ENCODE measurements at places on chromosomes 13 and 19.

DNA sequence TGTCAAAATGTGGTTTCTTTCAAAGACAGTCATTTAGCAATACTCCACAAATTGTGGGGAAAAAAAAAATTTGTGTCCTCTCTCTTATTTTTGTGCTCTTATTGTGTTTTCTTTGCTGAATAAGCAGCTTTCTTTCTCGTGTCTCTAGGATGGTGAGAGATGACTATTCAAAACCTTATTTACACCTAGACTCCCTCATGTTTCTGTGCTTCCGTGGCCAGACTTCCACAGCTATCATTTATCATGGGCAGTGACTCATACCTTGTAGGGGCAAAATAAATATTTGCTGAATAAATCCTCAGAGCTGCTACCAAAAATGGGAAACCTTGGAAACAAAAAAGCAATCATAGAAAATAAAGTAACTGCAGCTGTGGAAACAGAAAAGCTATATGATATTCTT, 204.9 kb upstream of the MIR17HG start:
- H3K4me1 ChIP-seq = no peaks in the 10 kb centered on the region
- H3K4me3 ChIP-seq = no peak overlapping the region
- H3K36me3 ChIP-seq = no peaks in the 10 kb centered on the region
- no peak for DNase-seq
- no peak overlapping the region for H3K27ac ChIP-seq

GRCh38 chr19:47511681-47512080, 3.2 kb downstream of the NAPA start:
- DNase-seq = no peak
- H3K36me3 ChIP-seq = peaks cover 8% of the 10 kb centered on the region
- peaks cover 18% of the 10 kb centered on the region for H3K4me1 ChIP-seq
- H3K27ac ChIP-seq = no peak overlapping the region

- DNase-seq = no peak
- no peak overlapping the region for H3K27ac ChIP-seq
- no peak overlapping the region for H3K4me3 ChIP-seq
- no peaks in the 10 kb centered on the region for H3K27me3 ChIP-seq
- no peaks in the 10 kb centered on the region for H3K4me1 ChIP-seq
These were observed 22.0 kb downstream of the GGACT start for GRCh38 chr13:100566543-100566942.

DNA sequence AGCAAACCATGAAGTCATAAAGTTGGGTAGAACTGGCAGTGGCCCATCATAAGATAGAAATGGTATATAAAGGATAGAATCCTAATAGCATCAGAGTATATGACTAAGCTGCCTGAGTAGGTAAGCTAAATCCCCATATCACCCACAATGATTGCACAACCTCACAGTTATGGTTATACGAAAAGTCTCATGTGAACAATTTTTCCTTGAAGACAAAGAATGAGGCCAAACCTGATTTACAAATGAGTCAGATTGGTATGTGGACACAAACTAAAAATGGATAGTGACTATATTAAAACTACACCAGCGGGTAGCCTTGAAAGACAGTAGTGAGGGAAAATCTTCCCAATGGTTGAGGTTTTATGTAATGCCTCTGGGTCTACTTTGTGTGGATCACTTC, 40.9 kb upstream of the UFM1 start:
- H3K27me3 ChIP-seq = no peaks in the 10 kb centered on the region
- H3K4me1 ChIP-seq = no peaks in the 10 kb centered on the region
- no peak overlapping the region for H3K27ac ChIP-seq
- H3K4me3 ChIP-seq = no peak overlapping the region

DNA sequence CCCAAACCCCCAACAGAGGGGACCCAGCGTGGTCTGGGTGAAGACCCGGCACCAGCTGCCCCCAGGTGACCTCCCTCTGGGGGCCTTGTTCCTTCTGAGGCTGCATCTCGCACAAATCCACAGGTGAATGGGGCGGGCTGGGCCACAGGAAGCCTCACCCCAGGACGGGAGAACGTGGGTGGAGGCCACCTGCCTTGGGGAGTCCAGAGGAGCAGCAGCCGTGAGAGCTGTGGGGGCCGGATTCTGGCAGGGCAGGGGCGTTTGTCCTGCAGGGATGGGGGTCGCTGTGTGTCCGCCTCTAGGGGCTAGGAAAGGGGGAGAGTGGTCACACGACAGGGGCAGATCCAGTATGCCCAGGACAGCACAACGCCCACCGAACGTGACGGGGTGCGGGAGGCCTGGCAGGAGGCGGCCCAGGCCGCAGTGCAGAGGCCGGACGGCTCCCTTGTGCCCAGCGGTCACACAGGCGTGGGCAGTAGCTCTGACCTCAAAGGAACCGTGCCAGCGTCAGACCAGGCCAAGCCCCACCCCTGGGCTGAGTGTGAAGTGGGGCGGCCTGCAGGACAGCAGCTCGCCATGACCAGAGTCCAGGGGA, 6.7 kb downstream of the POLR2E start:
- H3K36me3 ChIP-seq = peaks cover 48% of the 10 kb centered on the region
- no peaks in the 10 kb centered on the region for H3K27me3 ChIP-seq

DNA sequence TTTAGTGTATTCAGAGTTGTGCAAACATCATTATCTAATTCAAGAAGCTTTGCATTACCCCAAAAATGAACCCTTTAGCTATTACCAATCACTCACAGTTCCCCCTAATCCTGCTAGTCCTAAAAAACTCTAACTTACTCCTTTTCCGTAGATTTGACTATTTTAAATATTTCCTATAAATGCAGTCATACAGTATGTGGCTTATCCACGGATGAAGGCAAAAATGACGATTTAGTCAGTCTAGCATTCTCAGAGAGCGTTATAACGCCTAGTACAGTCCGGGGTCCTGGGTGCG, 587 bp upstream of the ZNF383 start:
- H3K4me3 ChIP-seq = peak overlapping the region; percentile 86
- no peak for DNase-seq
- peak overlapping the region; percentile 93 for H3K27ac ChIP-seq
- H3K27me3 ChIP-seq = no peaks in the 10 kb centered on the region
- no peaks in the 10 kb centered on the region for H3K36me3 ChIP-seq

- no peak overlapping the region for H3K27ac ChIP-seq
- DNase-seq = no peak
- no peak overlapping the region for H3K4me3 ChIP-seq
- H3K27me3 ChIP-seq = no peaks in the 10 kb centered on the region
- H3K36me3 ChIP-seq = peaks cover 42% of the 10 kb centered on the region
These were observed 31.2 kb upstream of the TEX29 start for GRCh38 chr13:111289251-111289650.

- no peak overlapping the region for H3K27ac ChIP-seq
- DNase-seq = no peak
- no peaks in the 10 kb centered on the region for H3K27me3 ChIP-seq
- no peaks in the 10 kb centered on the region for H3K4me1 ChIP-seq
These were observed 322.3 kb upstream of the TSHZ3 start for GRCh38 chr19:31671411-31672035.

- no peak overlapping the region for H3K4me3 ChIP-seq
- no peak for DNase-seq
- H3K4me1 ChIP-seq = no peaks in the 10 kb centered on the region
- H3K36me3 ChIP-seq = no peaks in the 10 kb centered on the region
- no peaks in the 10 kb centered on the region for H3K27me3 ChIP-seq
These were observed 772 bp downstream of the GPC6 start for GRCh38 chr13:93227280-93227877.

- no peak overlapping the region for H3K27ac ChIP-seq
- no peak overlapping the region for H3K4me3 ChIP-seq
- DNase-seq = no peak
These were observed 701.4 kb downstream of the FGF9 start for GRCh38 chr13:22372261-22372660.

- no peaks in the 10 kb centered on the region for H3K36me3 ChIP-seq
- no peak overlapping the region for H3K4me3 ChIP-seq
- no peaks in the 10 kb centered on the region for H3K27me3 ChIP-seq
- H3K27ac ChIP-seq = no peak overlapping the region
- no peaks in the 10 kb centered on the region for H3K4me1 ChIP-seq
These were observed 1487.7 kb upstream of the SLC10A2 start for GRCh38 chr13:104553896-104554295.

DNA sequence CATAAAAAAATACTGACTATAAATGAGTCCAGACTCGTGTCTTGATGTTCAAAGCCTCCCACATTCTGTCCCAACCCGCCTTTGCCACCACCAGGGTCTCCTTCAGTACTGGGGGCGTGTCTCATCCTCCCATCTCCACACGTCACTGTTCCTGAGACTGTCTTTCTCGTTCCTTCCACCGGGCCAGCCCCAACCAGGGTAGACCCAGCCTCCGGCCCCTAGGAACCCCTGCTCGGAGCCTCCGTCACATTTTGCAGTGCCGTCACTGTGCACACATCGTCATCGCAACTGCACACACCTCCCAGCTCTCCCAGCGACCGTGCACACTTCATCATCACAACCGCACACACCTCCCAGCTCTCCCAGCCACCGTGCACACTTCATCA, 73.4 kb downstream of the SPACA7 start:
- H3K27ac ChIP-seq = no peak overlapping the region
- H3K36me3 ChIP-seq = no peaks in the 10 kb centered on the region
- DNase-seq = no peak
- H3K27me3 ChIP-seq = no peaks in the 10 kb centered on the region

GRCh38 chr19:4279530-4280422, 710 bp downstream of the SHD start:
- H3K27ac ChIP-seq = no peak overlapping the region
- no peak for DNase-seq
- no peaks in the 10 kb centered on the region for H3K27me3 ChIP-seq
- H3K4me1 ChIP-seq = no peaks in the 10 kb centered on the region
- no peak overlapping the region for H3K4me3 ChIP-seq

DNA sequence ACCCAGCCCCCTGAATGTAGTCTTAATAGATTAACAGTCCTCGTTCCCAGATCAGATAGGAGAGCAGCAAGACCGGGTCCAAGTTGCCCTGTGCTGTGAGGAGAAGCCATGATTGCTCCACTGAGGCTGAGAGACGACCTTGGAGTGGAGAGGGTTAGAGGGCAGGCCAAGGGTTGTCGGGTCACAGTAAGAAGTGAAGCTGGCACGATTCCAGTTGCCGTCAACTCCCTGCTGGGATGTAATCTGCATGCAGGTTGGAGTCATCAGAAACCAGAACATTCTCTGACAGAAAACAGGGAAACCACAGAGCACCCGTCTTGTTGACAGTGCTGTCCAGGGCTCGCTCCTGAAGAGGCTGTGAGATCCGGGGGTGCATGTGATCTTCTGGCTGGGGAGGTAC, 19.0 kb upstream of the ATP11A start:
- DNase-seq = no peak
- no peak overlapping the region for H3K4me3 ChIP-seq
- H3K27ac ChIP-seq = no peak overlapping the region

GRCh38 chr19:51124729-51125128, at the start of gene SIGLEC9:
Gene SIGLEC9, plus strand, starts transcription at chr19:51124906. Its CDS starts 69 bp downstream, at chr19:51124975.
- no peak within 1 kb of the TSS for H3K27ac ChIP-seq
- peaks cover 2% of the 10 kb centered on the region for H3K27me3 ChIP-seq
- no peak within 1 kb of the TSS for H3K4me3 ChIP-seq
- peaks cover 5% of the 10 kb centered on the region for H3K4me1 ChIP-seq
- DNase-seq = no peak

DNA sequence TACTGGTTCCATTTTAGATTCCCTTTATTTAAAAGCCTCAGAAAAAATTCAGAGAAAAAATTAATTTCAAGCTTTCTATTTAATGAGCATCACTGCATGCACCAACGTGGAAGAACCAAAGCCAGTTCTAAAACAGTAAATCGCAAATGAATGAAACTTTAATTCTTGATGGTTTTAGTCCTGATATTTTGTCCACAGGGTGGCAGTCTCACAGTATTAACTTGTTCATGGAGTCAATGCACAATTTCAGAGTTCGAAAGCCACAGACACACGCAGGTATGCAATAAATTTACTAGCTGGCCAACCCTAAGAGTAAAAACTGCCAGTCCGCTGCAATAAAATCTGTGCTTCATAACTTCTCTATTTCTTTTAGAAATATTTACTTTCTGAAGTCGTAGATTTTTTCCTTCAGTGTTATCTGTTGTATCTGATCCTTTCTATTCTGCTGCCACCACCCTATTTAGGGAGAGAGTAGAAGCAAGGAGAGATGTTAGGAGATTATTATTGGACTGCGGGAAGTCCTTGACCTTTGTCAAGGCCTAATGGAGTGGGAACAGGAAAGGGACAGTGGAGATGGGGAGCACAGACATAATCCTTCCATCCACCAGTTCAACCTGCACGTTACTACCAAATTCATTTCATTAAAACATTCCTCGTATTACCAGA, 7.0 kb upstream of the WBP4 start:
- peak overlapping the region; percentile 22 for H3K4me3 ChIP-seq
- H3K4me1 ChIP-seq = peaks cover 6% of the 10 kb centered on the region
- no peaks in the 10 kb centered on the region for H3K27me3 ChIP-seq
- H3K36me3 ChIP-seq = no peaks in the 10 kb centered on the region
- peak; percentile 37 for DNase-seq
- H3K27ac ChIP-seq = peak overlapping the region; percentile 40

GRCh38 chr19:28577233-28577632, 635.7 kb downstream of the UQCRFS1 start:
- no peaks in the 10 kb centered on the region for H3K27me3 ChIP-seq
- H3K4me3 ChIP-seq = no peak overlapping the region
- H3K4me1 ChIP-seq = no peaks in the 10 kb centered on the region
- H3K27ac ChIP-seq = no peak overlapping the region
- no peak for DNase-seq

DNA sequence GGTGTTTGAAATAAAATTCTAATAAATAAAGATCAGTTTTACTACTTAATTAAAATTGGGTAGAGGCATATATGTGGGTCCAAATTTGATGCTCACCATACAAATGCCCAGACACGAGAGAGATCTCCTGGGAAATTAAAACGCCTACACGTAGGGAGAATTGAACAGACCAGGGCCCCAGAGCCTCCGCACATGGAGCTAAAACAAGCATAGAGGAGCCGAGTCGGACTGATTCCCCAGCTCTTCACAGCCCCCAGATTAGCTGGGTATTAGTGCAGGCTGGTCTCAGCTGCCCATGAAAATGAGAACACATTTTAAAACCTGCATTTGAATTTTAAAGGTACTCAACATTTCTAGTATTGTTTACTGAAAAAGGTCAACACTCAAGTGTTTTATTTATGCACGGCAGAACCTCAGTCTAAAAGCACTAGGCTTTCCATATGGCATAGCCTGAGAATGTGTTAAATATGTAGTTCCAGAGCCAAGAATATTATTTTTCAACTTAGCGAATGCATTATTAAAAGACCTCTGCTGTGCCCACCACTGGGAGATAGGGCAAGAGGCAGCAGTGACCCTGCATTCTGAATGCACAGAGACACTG, 344.8 kb downstream of the ENOX1 start:
- no peaks in the 10 kb centered on the region for H3K4me1 ChIP-seq
- no peak overlapping the region for H3K4me3 ChIP-seq
- H3K36me3 ChIP-seq = no peaks in the 10 kb centered on the region
- no peak overlapping the region for H3K27ac ChIP-seq
